ENCODE measurements at places on chromosomes 7 and 10.

DNA sequence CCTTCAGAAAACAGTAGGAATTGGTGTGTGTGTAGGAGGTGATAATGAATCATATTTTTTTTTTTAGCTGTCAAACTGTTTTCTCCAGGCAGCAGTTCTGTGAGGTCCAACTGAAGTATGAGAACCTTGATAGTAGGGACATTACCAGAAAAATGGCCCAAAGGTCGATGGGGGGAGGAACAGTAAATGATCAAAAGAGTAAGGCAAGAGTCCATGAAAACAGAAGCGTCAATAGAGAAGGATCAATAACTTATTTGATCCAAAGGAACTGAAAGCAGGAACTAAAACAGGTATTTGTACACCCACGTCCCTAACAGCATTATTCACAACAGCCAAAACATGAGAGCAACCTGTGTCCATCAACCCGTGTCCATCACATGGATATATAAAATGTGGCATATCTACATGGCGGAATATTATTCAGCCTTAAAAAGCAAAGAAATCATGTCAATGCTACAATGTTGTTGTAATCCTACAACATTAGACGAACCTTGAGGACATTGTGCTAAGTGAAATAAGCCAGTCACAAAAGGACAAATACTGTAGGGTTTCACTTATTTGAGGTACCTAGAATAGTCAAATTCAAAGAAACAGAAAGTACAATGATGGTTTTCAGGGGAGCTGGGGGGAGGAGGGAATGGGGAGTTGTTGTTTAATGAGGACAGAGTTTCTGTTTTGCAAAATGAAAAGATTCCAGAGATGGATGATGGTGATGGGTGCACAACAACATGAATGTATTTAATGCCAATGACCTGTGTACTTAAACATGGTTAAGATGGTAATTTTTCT, 214.0 kb upstream of the KLF14 start:
- no peak for DNase-seq

GRCh38 chr10:123496375-123496774, 169.8 kb upstream of the GPR26 start:
- DNase-seq: no peak

DNA sequence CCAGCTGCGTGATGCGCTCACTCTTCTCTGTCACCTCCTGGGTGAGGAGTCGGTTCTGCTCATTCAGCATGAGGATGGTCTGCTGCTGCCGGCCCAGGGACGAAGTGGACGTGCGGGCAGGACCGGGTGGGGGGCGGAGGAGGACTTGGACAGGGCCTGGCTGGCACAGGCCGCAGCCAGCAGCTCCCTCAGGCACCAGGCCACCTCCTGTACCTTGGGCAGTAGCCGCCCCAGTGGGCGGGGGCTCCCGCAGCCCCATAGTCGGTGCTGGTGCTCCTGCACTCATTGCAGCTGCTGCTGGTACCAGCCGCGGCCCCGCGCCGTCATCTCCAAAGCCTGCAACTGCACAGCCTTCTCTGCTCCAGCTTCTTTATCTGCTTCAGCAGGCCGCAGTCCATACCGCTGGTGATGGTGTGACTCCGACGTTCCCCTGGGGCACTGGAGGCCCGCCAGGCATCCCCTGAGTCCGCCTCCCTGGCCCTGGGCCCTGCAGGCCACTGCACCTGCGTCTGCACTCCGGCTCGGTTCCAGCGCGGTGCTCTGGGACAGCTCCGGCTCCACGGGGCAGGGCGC, 884.9 kb upstream of the ZNF722 start:
- DNase-seq: no peak

DNA sequence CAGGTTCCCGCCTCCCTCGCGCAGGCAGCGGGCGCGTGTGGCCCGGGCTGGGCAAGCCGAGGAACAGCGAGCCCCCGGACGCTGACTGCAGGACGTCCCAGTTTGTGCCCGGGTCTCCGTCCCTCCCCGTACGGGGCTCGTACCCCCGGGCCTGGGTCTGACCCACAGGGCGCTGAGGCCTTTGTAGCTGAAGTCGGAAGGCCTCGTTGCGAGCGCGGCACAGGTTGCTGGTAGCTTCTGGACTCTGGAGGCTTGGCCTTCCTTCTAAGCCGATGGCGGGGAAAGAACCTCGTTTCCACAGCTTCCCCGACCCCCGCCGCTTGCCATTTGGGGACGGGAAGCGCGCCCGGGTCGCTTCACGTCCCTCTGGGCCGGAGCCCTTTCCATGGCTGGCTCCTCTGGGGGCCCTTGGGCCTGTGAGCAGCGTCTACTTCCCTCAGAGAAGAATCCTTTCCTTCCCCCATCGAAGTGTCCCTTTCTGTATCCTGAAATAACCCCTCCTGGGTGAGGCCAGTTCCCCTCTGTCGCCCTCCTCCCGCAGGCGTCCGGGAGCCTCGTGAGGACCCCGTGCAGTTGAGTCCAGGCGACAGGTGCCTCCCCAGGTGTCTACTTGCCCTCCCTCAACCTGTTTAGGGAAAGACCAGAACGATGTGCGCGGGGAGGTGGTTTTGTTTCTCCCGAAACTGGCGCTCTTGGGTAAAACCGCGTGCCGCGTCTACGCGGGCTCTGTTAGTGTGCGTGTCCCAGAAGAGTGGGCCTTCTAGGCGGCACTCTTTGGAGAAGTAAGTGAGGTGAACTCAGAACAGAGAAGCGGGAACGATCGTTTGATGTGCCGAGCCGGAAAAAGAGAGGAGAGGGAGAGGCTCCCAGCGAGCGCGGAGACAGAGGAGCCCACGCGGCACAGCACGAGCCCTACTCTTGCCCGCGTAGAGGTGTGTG, 9.3 kb downstream of the EVX1 start:
- DNase-seq: no peak

- DNase-seq: no peak
Measured at GRCh38 chr7:28125431-28126409, 54.9 kb downstream of the JAZF1 start.

GRCh38 chr7:106693677-106694353, 32.9 kb upstream of the CCDC71L start:
- DNase-seq: no peak

- no peak for DNase-seq
Measured at GRCh38 chr10:46035923-46036849, 5.8 kb upstream of the NCOA4 start.

DNA sequence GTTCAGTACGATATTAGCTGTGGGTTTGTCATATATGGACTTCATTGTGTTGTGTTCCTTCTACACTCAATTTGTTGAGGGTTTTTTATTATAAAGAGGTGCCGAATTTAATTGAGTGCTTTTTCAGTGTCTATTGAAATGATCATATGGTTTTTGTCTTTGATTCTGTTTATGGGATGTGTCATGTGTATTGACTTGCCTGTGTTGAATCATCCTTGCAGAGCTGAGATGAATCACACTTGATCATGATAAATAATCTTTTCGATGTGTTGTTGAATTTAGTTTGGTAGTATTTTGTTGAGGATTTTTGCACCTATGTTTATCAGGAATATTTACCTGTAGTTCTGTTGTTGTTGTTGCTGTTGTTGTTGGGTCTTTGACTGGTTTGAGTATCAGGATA, 39.8 kb downstream of the ATOH7 start:
- no peak for DNase-seq

DNA sequence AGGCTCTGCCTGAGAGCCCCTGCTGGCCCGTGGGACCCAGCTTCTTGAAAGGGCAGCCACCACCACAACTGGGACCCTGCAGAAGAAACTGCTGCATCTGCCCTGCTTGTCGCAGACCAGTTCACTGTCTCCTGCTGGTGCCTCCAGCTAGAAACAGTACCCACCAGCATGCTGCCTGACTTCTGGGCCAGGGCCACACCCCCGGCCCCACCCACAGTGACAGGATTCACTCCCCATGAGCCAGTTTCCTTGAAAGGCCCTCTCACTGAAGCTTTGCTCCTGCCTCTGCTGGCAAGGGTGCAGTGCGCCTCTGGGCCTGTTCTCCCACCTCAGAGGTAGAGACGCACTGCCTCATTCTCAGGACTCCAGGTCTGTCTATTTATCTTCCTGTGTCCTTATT, 32.4 kb downstream of the ANXA11 start:
- no peak for DNase-seq

DNA sequence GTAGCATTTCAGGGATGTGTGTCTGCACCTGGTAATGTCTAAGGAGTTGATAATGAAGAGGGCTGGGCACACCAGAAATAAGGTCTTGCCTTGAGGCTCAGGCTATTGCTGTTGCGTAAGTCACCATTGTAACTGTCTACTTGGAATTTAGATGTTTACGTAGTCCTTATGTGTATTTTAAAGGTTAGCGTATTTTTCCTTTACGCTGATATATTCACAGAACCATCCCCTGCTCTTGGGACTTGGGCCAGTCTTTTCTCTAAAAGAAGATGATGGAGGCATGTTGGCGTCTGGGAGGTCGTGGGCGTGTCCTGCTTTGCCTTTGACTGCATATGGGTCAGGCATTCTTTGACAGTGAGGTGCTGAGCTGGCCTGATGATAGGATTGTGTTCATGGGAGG, 14.7 kb downstream of the WDR37 start:
- no peak for DNase-seq

DNA sequence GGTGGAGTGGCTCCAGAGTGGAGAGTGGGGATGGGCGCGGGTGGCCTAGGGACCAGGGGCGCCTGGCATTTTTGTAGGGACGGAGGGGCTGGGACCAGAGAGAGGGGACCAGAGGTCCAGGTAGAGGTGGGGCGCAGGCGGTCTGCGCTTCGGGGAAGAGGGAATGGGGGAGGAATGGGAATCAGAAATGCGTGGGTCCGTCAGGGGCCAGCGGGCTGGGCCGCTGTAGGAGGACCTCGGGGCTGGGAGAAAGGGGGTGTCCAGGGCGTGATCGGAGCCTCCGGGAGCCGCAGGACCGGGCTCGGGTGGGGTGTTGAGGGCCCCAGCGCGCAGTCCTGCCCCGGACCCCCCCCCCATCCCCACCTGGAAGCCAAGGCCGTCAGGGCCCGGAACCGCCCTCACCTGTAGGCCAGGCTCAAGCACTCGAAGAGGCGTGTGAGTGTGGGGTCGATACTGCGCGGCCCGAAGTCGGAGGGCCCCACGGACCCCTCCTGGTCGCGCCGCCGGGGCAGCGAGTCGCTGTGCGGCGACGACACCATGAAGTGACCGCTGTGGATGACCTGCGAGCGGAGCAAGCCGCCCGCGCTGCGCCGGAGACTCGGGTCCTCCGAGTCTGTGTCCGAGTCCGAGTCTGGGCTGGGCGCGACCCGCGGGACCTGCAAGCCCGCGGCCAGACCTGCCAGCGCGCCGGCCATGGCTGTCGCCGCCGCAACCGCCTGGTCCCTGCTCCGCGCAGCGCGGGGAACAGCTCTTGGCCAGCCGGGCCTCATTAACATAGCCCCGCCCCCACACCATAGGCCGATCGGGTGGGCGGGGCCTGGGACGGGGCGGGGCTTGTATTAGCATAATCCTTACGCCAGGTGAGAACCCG, at the start of gene MLXIPL:
Gene MLXIPL (minus strand): TSS at position 725 of the 871 bp plus-strand sequence. CDS start 30 bp downstream, at position 695.
- DNase-seq: peak; percentile 94

DNA sequence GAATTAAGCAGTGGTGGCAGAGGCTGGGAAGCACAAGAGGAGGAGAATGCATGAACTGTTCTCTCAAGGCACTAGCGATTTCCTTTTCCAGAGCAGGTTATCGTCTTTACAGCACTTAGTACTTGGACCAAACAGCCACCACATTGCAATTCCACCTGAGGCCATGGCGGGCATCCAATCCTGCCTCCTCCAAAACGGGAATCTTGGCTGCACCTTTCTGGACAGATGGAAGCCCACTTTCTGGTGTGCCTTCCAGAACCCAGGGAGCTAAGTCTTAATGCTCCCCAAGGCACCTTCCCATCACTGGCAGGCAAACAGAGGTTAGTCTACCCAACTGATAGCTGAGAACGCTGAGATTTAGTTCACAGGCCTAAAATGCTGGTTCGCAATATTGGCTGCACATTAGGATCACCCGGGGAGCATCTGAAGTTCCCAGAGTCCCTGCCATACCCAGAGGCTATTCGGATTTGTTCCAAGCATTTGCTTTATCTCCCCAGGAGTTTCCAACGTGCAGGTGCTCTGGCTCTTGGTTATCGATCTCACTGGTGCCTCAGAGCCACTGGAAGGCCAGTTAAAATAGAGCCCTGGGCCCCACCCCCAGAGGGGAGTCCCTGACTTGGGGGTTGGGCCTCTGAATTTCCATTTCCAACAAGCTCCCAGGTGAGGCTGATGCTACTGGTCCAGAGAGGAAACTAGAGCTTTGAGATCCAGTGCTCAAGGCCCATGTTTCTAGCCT, 62.2 kb downstream of the KCNMA1 start:
- no peak for DNase-seq
